Left ventricle myocardium superior (tissue), 1 donor: ENCODE measurements at places on chromosomes 16 and 17. TPM values are rescaled to one million over a fixed set of nuclear protein-coding genes. Genes with fewer than 3 reads are reported as not detected.

DNA sequence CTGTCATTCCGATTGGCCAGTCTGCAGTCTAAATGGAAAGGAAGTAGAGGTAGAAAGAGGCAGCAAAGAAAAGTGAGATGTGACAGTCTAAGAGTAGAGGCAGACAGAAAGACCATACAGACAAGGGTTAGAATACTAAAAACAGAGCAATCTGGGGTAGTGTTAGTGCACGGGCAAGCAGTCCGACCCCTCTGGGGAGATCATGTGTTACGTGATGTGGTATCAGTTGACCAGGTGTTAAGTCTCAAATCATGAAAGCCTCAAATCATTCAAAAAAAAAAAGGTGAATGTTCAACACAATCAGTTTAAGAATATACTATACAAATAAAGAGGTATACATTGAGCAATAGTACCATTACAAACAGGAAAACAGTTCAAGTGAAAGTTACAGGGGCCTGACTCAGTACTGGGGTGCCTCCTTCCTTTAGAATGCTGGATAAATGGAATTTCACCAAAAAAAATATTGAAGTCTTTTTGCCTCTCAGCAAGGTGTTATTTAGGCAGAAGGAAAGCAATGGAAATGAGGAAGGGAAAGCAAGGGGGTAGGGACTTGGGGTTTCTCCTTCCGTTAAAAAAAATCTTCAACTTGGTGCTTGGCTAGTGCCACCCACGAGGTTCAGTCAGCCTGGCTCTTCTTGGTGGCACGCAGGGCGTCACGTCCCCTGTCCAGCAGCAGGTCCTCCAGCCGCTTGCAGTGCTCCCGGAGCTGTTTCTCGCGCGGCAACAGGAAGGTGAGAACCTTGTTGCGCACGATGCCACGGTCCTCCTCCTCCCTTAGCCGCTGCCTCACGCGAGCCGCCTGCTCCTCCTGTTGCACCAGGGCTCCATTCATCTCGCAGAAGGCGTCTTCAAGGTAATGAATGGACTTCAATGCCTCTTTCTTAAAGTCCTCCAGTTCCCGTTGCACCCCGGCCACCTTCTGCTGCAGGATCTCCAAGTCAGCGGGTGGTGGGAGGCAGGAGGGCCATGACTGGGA, 616 bp downstream of the CCDC182 start:
- no peak for DNase-seq

GRCh38 chr16:81846105-81846504, 67.0 kb downstream of the PLCG2 start:
- DNase-seq: no peak

DNA sequence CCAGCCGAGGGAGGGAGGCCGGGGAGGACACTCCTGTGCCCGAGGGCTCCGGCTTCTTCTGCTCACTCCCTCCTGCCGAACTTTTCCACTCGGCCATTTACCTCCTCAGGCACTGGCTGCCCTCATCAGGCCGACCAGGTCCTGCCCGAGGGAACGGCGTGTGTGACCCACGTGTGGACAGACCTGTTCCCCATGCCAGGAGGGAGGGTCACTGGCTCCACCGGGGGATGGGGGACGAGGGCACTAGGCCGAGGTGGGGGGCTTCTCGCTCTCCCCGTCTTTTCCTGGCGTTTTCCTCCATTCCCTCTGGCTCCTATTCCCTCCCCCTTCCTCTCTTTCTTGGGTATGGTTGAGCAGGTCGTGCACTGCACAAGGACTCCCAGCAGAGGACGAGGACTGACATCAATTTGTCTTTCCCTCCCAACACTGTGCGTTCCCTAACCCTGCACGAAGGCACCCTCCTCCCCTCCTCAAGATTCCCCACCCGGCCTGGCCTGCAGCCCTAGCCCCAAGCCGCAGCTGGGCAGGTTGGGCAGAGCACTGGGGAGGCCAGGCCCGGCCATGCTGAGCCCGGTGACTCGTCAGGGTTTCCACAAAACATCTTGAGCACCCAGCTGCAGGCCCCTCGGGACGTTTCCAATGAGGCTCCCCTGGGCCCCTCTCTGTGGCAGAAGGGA, 3.2 kb upstream of the IL17C start:
- no peak for DNase-seq

The GAS2L2 gene
- total RNA-seq: 0.27 TPM

The KRT34 gene
- total RNA-seq: not detected

DNA sequence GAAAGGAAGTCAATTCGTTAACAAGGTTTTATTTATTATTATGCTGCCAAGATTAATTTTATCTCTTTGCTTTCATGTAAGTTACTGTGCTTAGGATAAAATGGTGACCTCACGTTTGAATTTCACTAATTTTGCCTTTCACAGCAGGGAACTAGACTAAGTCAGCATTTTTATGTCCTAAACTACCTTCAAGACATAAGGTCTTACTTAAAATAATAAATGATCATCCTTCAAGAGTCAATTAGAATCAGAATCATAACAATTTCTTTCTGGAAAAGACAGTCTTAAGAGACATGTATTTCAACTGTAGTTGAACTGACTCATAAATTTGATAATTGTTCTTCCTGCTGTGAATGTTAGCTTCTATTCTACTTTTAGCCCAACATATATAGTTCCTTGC, 893.8 kb downstream of the KCNJ2 start:
- DNase-seq: no peak

DNA sequence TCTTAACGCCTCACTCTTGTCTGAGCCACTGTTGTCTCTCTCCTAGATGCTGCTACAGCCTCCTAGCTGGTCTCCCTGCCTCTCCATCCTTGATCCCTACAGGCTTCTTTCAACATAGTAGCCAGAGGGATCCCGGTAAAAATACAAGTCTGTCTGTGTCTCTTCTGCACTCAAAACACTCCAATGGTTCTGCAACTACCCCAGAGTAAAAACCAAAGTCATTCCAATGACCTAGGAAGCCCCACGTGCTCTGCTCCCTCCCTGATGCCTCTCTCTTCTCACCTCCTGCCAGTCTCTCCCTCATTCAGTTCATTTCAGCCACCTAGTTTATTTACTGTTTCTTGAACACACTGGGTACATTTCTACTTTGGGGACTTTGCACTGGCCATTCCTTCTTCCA, 135.2 kb downstream of the NPIPB5 start:
- DNase-seq: no peak

DNA sequence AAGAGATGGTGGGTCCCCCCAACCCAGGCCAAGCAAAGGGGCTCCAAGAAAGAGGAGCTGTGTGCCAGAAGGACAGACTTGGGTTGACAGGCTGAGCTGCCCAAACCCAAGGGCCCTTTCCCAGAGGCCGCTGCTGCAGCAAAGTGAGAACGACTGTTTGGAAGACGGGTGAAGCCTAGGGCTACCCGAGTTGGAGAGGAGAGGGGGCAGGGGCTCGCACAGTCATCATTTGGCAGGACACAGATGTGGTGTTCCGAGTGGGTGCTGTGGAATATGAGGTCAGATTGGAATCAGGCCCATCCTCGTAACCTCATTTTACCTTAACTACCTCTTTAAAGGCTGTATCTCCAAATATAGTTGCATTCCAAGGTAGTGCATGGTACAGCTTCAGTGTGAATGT, 5.3 kb upstream of the MFAP4 start:
- DNase-seq: no peak

GRCh38 chr17:41907633-41908539, 10.9 kb downstream of the ACLY start:
- DNase-seq: no peak

The C16orf89 gene
- 2.9 TPM for total RNA-seq

GRCh38 chr17:71902894-71903506, 217.8 kb upstream of the SOX9 start:
- DNase-seq: no peak

The SPNS3 gene
- total RNA-seq: 1.0 TPM

The FAM171A2 gene
- 0.72 TPM for total RNA-seq

DNA sequence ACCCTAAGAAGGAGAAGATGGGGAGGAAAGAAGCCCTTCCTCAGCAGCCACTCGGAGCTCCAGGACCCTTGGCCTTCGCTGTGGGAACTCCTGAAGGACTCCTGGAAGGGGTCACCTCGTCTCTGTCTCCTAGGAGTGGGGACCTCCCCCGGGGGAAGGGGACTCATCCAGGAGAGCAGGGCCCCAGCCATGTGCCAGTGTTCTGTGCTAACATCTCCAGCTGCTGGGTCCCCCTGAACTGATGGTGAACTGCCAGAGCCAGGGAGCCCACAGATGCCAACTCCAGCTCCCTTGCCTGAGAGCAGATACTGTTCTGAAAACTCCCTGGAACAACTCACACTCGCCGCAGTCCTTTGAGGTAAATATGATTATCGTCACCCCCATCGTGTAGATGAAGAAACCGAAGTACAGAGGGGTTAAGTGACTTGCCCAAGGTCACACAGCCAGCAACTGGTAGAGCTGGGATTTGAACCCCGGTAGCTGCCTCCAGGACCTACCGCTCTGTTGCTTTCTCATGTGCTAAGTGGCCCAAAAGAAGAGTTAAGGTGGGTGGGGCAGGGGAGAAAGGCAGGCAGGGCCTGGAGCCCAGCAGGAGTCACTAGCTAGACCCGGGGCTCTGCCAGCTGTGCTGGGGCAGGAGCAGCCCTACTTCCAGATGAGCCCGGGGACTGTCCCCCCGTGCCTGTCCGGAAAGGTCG, 10.5 kb downstream of the TIMM22 start:
- DNase-seq: peak; percentile 33

GRCh38 chr16:48350736-48351135, 34.5 kb downstream of the SIAH1 start:
- no peak for DNase-seq

DNA sequence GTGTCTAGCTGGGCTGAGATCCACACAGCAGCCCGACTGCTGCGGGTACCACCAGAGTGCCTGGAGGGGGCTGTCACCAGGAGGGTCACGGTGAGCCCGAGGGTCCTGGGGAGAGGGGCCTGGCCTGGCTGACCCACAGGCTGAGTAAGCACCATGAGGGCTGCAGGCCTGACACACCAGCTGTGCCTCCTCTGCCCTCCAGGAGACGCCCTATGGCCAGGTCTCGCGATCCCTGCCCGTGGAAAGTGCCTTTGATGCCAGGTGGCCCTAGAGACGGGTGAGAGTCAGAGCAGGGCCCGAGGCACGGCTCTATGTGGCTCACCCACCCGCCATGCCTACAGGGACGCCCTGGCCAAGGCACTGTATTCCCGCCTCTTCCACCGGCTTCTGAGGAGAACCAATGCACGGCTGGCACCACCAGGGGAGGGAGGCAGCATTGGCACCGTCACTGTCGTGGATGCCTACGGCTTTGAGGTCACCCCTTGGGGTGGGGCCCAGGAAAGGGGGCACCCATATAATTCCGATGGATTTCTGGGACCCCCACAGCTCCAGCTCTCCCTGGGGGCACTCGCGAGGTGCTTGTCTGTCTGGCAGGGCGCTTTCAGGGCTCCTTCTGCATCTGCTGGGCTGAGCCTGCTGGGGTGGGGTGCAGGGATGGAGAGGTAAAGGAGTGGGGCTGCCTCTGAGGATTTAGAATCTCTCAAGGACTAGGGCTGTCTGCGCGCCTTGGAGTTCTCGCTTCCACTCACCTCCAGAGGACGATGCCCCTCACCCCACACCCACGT, 7.1 kb downstream of the MYO15B start:
- DNase-seq: no peak

- DNase-seq: no peak
Measured at GRCh38 chr16:30470170-30470512, 2.4 kb upstream of the ITGAL start.

DNA sequence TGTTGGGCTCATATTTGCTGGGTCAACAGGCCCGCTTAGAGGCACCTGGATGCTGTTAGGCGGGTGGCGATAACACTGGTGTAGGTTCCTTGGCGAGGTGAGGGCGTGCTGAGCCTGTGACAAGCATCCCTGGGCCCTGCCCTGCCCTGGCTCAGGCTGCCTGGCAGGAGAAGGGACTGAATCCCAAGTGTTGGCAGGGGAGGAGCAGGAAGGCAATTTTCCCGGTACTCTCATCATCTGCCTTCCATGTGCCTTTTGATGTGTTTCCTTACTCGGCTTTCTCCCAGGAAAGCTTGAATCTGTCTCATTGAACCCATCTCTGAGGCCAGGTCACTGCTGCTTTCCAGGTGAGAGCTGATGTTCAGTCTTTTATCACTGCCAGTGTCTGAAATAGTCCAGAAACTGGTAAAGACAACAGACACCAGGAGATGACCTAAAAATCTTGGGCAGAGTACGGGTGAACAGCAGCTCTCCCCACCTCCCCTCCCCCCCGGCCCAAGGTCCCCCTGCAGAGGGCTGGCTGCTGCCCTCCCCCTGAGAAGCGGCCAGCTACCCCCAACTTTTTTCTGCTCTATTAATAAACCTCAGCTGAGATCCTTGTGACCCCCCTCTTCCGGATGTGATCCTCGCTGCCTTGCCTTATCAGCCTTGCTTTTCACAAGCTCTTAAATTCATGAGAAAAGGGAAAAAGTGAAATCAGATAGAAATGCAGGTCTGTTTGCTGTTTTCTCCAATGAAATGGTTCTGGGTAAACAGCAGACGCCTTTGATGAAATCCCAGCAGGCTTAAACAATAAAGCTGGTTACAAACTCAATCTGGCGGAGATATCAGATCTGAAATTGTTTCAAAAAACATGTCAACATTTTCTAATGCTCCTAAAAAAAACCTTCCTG, 29.0 kb downstream of the RTN4RL1 start:
- DNase-seq: no peak

GRCh38 chr16:68479271-68479670, 31.0 kb upstream of the SMPD3 start:
- no peak for DNase-seq

The NETO2 gene
- 2.3 TPM for total RNA-seq

- peak; percentile 96 for DNase-seq
Measured at GRCh38 chr17:80942423-80943345, 49.0 kb upstream of the CHMP6 start.
